ENCODE measurements at places on chromosomes 1 and 21. TPM values are rescaled to one million over a fixed set of nuclear protein-coding genes. Genes with fewer than 3 reads are reported as not detected.
A peak's percentile ranks its signal among the peaks of the same experiment; 100 is the strongest.

- DNase-seq = no peak
These were observed 12.4 kb upstream of the GBP3 start for GRCh38 chr1:89035080-89035479.

The USP33 gene
- 39.3 TPM for polyA plus RNA-seq

- DNase-seq = peak; percentile 33
These were observed 1.2 kb upstream of the PTTG1IP start for GRCh38 chr21:44874497-44875315.

DNA sequence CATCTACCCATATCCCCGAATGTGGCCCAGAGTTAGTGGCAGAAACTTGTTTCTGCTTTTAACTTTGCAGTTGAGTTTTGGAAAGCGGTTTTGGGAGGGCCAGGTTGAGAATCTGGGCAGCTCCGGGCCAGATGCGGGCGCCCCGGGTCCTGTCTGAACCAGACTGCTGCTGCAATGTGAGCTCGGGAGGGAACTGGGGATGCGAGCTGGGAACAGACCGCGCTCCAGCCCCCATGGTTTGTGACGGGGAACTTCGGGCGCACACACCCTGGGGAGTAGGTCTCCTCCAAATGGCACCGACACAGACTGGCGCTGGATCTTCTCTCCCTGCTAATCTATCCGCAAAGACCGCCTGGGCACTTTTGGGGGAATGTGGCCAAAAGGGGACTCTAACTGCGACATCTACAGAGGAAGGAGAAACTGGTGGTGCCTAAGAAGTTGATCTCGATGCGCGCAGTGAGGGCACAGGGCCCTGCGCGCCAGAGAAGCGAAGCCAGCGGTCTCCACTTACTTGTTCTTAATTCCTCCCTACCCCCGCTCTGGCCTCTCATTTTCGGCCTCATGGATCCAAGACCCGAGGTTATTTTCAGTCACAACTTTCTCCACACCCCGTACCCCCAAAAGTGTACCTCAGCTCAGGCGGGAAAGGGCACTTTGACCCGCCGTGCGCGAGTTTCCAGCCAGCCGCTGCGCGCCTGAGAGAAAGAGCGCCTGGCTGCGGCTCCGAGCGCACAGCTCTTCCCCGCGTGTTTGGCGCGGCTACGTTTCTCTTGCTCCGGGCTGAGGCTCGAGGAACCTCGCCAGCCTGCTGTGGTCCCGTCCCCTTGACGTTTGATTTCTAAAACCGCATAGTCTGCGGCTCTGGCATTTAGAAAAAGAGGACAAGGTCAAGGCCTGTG is 411.0 kb upstream of the ESRRG start:
- DNase-seq = no peak

- no peak for DNase-seq
These were observed 21.3 kb upstream of the KCNE2 start for GRCh38 chr21:34342476-34342875.

The CRABP2 gene
- polyA plus RNA-seq = not detected

GRCh38 chr1:32541064-32541566 is 1.9 kb downstream of the ZBTB8A start:
- no peak for DNase-seq

DNA sequence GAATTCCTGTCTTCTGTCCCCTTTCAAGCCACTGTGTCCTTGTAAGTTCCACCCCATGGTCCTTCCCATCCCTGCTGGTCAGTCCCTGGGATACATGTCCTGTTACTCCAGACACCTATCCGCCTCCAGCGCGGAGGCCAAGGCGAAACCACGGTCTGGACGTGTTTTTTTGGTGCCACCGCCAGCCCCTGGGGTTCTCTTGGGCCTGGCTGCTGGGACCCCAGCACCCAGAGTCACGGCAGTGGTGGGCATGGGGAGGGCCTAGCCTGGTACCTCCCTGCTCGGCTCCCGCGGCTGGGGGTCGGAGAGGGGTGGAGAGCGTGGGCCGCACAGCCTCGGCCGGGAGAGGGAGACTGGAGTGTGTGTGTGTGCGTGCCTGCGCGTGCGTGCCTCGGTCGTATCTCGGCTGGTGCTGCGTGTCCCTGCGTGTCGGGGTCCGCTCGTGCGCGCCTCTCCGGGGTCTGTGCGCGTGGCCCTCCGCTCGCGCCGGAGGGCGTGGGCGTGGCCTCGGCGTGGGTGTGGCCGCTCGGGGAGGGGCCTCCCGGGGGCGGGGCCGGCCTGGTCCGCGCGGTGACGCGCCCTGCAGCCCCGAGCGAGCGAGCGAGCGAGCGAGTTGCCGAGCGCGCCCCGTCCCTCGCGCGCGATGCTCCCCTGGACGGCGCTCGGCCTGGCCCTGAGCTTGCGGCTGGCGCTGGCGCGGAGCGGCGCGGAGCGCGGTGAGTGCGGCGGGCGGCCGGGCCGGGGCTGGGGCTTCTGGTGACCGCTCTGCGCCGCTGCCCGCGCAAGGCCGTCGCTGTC is at the start of gene VWA1:
Gene VWA1 (plus strand): TSS at position 585 of the 798 bp plus-strand sequence. CDS start 59 bp downstream, at position 644.
- peak; percentile 65 for DNase-seq

- DNase-seq = no peak
These were observed 207.4 kb downstream of the FGGY start for GRCh38 chr1:59504276-59504675.

The SYNC gene
- not detected for polyA plus RNA-seq

GRCh38 chr21:14545906-14546480 is at the start of gene SAMSN1:
TSS of gene SAMSN1 (minus strand) at chr21:14546315. CDS start at chr21:14546261, 54 bp downstream.
- DNase-seq = peak; percentile 32

DNA sequence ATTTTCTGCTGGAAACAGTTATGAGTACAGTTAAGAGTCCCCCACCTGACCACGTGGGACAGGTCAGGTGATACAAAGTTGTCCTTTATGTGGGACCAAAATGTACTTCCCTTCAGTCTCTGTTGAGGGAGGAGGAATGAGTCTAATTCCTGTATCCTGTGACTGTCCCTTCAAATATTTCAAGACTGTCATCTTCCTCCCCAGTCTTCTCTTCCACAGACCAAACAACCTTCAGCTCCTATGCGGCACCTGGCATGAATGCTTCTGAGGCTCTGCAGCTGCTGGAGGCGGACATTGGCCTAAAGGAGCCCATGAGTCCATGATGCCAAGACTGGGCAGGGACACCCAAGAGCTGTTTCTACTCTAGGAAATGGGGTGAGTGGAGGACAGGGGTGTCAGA is 72.1 kb upstream of the SIM2 start:
- no peak for DNase-seq

GRCh38 chr1:40363721-40364120 is 9.8 kb upstream of the SMAP2 start:
- DNase-seq = peak; percentile 43

DNA sequence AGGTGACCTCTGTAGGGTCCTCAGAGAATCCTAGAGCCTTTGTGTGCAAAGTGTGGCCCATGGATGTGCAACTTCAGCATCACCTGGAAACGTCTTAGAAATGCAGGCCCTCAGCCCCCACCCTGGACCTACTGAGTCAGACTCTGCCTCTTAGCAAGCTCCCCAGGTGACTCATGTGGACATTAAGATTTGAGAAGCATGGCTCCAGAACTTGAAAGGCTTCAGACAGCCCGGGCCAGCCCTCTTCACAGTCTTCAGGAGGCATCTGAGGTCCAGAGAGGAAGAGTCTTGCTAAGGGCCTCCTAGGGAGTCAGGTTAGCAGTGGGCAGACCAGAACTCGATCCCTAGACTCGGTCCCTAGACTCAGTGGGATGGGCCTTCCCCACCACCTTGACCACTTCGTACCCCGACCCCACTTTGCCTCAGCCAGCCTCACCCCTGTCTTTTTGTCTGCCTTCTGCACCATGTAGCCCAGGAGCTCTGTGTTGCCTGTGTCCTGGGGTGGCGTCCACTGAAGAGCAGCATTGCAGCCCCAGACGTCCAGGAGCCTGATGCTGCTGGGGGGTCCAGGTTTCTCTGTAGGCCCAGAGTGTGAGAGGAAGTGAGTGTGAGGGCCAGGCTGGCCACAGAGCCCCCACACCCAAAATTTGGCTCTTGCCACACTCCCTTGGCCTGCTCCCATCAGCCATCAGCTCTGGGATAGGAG is 4.8 kb downstream of the MYBPH start:
- DNase-seq = no peak

The RBBP5 gene
- polyA plus RNA-seq = 21.2 TPM

DNA sequence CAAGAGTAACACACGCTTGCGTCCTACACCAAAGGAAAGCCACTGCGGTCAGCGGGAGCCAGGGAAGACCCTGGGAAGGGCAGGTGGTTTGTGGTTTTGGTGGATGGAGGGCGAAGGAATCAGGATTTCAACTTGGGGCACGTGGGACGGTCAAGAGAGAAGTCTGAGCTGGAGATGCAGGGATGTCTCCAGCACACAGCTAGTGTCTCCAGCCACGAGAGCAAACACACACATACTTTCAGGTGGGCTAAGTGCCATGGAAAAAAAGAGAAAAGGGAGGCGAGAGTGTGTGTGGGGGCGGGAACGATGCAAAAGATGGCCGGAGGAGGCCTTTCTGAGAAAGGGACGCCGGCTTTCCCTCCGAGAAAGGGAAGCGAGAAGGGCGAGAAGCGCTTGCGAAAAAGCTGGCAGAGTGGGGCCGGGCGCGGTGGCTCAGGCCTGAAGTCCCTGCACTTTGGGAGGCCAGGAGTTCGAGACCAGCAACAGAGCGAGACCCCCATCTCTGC is 1.4 kb upstream of the SRRM1 start:
- peak; percentile 31 for DNase-seq

The ZNF670 gene
- polyA plus RNA-seq = 3.3 TPM

GRCh38 chr21:14615359-14615974 is 69.4 kb upstream of the SAMSN1 start:
- DNase-seq = no peak

DNA sequence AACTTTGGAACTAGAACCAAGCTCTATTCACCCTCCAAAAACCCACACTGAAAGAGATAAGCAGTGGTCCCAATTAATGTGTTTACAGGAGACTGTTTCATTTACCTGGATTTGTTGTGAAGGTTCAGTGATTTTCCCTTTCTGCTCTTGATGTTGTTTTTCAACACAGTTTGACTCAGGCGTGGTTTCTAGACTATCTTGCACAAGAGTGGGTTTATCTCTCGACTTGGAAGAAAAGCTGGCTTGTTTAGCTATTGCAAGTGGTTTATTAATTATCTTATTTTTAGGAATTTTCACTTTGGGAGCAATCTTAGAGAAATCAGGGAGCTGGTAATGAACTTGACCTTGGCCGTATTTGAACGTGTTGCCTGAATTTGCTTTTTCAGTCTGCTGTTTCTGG is 5.3 kb downstream of the AKNAD1 start:
- DNase-seq = no peak

The NBPF10 gene
- 0.20 TPM for polyA plus RNA-seq

- peak; percentile 11 for DNase-seq
These were observed 35.8 kb downstream of the ECE1 start for GRCh38 chr1:21254335-21254951.

The ANXA9 gene
- polyA plus RNA-seq = 0.42 TPM

GRCh38 chr1:107952989-107953388 is 12.0 kb downstream of the VAV3 start:
- DNase-seq = no peak

DNA sequence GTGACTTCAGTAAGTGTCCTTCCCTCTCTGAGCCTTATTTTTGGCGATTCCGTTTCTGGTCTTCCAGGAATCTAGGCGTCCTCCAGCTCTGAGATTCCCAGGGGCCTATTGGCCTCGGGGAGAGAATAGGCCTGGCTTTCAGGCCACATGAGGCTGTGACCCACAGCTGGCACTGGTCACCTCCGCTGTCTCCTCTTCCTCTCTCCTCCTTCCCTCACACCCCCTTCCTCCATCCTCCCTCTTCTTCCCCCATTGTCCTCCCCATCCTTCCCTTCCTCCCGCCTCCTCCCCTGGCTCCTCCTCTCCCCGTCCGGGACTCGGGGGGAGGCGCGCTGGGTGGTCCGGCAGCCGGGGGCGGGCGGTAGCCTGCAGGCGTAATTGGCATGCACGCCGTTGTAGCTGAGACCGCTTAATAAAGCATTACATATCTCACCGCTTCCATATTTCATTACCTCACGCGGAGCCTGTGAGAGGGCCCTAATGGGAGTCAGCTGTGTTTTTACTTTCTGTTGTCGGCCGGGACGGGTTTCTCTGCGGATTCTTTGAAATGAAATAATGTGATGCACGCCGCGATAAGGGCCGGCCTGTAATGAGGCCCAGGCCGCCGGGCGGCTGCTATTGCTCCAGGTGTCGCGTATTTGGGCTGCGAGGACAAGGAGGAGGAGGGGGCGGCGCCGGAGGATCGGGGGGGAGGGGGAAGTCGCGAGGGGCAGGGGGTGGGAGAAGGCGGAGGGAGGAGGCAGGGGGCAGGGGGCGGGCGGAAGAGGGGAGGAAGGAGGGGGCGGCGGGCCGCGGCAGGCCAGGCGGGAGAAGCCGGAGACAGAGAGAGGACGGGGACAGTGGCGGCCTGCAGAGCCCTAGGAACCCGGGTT is 95.3 kb downstream of the FOXD2 start:
- DNase-seq = no peak

- DNase-seq = no peak
These were observed 193.8 kb downstream of the ZC3H11B start for GRCh38 chr1:219419065-219419464.

DNA sequence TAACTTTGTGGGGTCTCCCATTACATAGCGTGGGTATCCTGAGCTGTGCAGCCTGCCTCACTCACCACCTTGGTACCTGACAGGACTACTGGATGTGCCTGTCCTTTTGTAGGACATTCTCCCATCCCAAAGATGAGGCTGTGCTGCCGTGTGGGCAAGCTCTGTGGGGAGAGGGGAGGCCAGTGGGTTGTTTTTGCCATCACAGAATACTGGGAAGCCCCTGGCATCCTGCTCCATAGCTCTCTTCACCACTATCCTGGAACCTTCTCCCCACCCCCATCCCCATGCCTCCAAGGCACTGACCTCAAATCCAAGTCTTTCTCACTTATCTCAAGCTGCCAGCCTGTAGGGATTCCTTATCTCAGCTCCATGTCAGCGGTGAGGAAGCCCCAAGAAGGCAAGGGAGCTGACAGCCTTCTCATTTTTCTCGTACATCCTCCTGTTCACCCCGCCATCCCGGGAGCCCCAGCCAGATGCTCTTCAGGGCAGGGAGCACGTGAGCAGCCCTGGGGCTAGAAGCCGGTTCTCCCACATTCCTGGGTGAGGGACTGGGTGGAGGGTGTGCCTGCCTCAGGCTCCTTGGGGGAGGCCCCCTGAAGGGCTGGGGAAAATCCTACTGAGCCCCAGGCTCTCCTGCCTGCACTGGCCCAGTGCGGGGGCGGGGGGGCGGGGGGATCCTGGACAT is 2.4 kb upstream of the ELF3 start:
- no peak for DNase-seq

GRCh38 chr1:92488832-92489231 is 2.1 kb upstream of the GFI1 start:
- DNase-seq = no peak

The GJA4 gene
- polyA plus RNA-seq = not detected

DNA sequence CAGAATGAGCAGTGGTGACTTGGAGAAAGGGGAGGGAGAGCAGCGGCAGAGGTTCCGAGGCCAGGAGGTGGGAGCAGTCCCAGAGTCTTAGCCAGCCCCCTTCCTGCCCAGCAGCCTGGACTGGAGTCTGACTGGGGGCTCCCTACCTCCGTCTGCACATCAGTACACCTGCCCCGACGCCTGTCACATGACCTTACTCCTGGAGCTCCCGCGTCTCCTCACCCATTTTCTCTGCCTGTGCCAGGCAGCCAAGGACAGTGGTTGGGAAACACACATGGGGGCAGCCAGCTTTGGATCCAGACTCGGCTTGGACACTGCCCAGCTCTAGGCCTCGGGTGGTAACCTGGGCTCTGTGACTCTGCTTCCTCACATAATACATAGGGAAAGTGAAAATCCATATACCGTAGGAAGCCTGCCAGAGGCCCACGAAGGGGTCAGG is 16.9 kb downstream of the ACTRT2 start:
- no peak for DNase-seq

The NBPF6 gene
- polyA plus RNA-seq = not detected

- no peak for DNase-seq
These were observed 94.7 kb downstream of the TSEN15 start for GRCh38 chr1:184146202-184146601.
